Activated CD4-positive, alpha-beta T cell treated with anti-CD3 and anti-CD28 coated beads for 1 hour (primary cell): ENCODE measurements at places on chromosomes 3 and 15.

DNA sequence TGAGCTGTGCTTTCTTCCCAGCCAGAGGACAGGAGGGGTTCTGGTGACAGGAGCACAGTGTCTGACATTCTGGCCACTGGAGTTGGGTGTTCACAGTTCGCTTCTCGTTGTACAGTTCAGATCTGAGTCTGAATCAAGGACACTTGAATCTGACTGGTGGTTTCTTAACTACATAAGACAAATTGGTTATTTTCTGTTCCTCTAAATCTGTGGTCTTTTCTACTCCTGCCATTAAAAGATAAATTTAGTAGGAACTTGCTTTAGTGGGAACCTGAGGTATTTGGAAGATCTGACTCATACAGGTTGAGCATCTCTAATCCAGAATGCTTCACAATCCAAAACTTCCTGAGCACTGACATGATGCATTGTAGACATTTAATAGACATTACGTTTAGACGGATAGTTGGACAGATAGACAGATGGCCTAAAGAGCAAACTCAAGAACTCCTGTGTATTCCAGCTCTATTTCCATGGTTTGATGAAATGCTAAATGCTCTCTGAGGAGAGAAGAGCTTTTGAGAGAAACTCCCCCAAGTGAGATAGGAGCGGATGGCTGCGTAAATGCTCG is 71.0 kb downstream of the CCK start:
- no peak for DNase-seq

- no peak for DNase-seq
These were observed at the start of gene NR2F2 for GRCh38 chr15:96330450-96331143. Gene NR2F2, plus strand, starts transcription at chr15:96330700. Its CDS starts 1,406 bp downstream, at chr15:96332106.

GRCh38 chr15:100759106-100759505 is 120.5 kb upstream of the ALDH1A3 start:
- DNase-seq: no peak

GRCh38 chr3:56921573-56922453 is 120.1 kb upstream of the ARHGEF3 start:
- no peak for DNase-seq

GRCh38 chr3:43019006-43019809 is 40.1 kb downstream of the GASK1A start:
- DNase-seq: no peak

- no peak for DNase-seq
These were observed 16.5 kb downstream of the EMC3 start for GRCh38 chr3:9970020-9970652.
